ENCODE measurements at places on chromosomes 5 and 9.

DNA sequence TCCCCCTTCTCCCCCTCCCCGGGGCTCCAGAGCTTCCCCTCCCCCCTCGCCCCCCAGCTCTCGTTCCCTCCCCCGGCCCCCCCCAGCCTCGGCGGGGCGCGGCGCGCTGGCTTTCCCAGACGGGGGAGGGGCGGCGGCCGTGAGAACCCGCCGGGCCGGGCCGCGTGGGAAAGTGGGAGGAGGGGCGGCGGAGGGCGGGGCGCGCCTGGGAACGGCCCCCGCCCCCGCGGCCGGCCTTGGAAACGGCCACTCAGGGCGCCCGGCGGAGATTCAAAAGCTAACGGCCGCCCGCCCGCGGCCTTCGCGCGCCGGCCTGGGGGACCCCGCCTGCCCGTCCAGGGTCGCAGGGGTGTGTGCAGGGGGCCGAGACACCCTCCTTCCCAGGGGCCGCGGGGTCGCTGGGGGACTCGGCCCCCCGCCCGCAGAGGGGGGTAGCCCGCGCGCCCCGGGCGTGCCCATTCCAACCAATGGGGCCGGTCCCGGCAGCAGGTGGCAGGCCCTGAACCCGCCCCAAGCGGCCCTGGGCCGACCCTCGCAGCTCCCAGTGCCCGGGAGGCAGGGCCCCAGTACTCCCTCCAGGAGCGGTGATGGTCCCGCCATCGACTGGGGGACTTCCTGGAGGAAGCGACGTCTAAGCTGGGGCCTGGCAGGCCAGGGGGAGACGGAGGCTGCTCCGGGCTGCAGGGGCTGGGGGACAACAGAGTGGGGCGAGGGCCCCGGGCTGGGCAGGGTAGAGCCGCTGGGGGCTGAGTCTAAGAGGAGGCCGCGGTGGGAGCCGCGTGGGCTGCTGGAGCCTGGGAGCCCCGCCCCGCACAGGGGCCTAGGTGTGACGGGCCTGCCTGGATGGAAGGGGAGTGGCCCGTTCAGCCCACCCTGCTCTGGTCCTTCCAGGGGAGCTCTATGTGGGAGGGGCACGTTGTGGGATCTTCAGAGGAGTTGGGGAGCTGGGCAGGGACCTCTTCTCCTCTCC lies 14.2 kb upstream of the NRARP start:
- DNase-seq = peak; percentile 55

GRCh38 chr9:14097215-14097614 lies 216.7 kb downstream of the NFIB start:
- DNase-seq = no peak

DNA sequence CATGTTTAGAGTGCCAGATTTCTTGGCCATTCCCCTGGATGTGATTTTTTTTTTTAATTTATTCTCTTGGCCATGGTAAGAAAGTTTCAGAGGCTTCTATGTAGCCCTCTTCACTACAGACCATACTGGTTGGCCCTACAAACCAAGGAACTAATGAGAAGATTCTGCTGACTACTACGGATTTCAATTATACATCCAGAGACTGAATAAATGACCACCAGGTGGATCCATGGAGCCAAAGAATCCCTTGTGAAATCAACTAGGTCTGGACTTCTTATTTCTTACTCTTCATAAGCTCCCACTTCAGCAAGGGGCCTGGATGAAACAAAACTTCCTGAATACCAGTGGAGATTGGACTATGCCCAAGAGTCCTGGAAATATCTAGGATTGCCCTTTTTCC lies 27.6 kb downstream of the ZNF622 start:
- no peak for DNase-seq

DNA sequence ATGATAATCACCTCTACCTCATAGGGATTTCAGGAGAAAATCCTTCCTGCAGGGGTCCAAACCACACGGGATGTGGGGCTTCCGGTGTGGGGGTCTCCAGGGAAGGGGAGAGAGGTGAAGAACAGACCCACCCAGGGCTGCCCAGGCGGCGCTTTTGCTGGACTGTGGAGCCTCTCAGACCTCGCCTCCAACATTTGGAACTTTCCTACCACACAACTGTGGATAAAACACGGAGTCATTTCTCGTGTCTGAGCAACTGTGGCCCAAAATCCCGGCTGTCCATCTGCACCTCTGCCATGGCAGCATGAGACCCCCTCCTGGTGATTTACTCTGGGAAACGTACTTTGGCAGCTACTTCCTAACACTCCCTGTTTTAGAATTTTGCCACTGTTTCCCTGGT lies 307.8 kb upstream of the IRX4 start:
- DNase-seq = no peak

DNA sequence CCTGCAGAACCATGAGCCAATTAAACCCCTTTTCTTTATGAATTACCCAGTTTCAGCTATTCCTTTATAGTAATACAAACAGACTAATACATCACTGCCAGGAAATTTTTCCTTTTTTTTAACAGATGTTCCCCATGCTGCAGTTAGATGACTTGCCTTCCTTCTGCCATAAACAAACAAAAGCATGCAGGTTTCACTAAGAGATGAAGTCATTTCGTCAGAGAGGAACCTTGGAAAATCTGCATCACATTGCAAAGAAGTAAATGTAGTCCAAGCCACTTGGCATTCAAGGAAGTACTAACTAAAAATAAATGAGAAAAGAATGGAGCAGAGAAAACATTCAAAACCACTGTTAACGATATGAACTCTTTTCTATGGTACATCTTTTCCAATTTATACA lies 194.1 kb upstream of the EFNA5 start:
- DNase-seq = no peak

- DNase-seq = no peak
Measured at GRCh38 chr5:156473269-156473908, 146.4 kb downstream of the SGCD start.

Measured in NCI-H1436 (cell line).